Type B pancreatic cell (in vitro differentiated cells): ENCODE measurements at places on chromosomes 2 and 18.
A peak's percentile ranks its signal among the peaks of the same experiment; 100 is the strongest.

DNA sequence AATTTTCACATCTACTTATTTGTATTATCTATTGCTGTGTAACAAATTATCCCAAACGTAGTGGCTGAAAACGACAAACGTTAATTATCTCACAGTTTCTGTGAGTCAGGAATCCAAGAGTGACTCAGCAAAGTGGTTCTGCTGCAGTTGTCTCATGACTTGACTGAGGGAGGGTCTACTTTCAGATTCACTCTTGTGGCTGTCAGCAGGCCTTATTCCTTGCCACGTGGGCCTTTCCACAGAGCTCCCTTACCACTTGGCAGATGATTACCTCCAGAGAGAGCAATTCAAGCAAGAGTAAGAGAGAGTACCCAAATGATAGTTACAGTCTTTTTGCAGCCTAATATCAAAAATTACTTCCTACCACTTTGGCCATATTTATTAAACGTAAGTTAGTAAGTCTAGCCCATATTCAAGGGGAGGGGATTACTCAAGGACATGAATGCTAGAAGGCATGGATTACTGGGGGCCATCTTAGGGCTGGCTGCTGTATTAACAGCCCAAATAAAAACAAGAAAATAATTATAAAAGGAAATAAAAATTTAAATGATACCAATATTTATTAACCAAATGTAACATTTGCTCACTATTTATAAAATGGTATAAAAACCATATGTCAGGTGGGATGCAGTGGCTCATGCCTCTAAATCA, 48.7 kb upstream of the NBEAL1 start:
- H3K27ac ChIP-seq: peak overlapping the region; percentile 67
- H3K4me3 ChIP-seq: no peak overlapping the region
- DNase-seq: no peak
- H3K36me3 ChIP-seq: no peaks in the 10 kb centered on the region
- no peaks in the 10 kb centered on the region for H3K4me1 ChIP-seq

GRCh38 chr2:235934059-235934773, 234.0 kb downstream of the GBX2 start:
- H3K36me3 ChIP-seq: peaks cover 32% of the 10 kb centered on the region
- H3K27ac ChIP-seq: no peak overlapping the region

- no peaks in the 10 kb centered on the region for H3K4me1 ChIP-seq
- no peak for DNase-seq
- peaks cover 20% of the 10 kb centered on the region for H3K27me3 ChIP-seq
- no peak overlapping the region for H3K4me3 ChIP-seq
Measured at GRCh38 chr2:229141424-229142025, 129.6 kb downstream of the PID1 start.

GRCh38 chr2:127103243-127104165, 3.5 kb downstream of the BIN1 start:
- H3K4me1 ChIP-seq: peaks cover 33% of the 10 kb centered on the region
- H3K27ac ChIP-seq: no peak overlapping the region
- peak overlapping the region; percentile 39 for H3K4me3 ChIP-seq
- no peak for DNase-seq
- peaks cover 3% of the 10 kb centered on the region for H3K36me3 ChIP-seq
- peaks cover 4% of the 10 kb centered on the region for H3K27me3 ChIP-seq

DNA sequence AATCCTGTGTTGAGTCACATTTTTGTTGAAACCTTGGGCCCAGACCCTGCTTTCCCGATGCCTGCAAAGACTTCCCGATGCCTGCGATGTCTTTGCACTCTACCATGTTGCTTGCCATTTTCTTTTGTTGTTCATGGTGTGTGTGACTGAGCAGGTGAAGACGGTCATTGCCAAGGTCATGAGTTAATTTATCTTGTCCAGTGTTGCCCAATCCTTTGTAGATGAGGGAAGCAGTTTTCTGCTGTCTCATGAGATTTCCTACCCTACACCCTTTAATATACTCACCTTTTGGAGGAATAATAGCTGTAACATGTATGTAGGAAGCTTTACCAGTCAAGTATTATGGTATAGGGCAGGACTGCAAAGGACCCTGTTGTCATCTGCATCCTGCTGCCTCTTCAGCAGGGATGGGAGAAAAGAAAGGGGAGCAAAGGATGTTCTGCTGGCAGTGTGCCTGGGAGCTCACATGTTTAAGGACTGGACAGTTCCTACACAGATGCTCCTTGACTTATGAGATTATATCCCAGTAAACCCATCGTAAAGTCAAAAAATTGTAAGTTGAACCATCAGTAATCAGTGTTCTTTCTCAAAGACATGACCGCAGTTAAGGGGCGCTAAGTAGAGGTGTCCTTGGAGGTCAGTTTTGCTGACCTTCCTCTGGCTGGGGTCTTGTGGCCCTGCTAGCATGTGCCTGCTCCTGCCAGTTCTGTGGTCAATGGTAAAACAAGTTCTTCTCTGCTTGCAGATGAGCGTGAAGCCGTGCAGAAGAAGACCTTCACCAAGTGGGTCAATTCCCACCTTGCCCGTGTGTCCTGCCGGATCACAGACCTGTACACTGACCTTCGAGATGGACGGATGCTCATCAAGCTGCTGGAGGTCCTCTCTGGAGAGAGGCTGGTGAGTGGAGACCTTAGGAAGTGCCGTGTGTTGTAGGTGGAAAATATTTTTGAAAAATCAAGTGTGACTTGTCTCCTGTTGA, 124.8 kb upstream of the EML6 start:
- no peaks in the 10 kb centered on the region for H3K27me3 ChIP-seq
- peaks cover 54% of the 10 kb centered on the region for H3K4me1 ChIP-seq
- H3K36me3 ChIP-seq: peaks cover 44% of the 10 kb centered on the region

DNA sequence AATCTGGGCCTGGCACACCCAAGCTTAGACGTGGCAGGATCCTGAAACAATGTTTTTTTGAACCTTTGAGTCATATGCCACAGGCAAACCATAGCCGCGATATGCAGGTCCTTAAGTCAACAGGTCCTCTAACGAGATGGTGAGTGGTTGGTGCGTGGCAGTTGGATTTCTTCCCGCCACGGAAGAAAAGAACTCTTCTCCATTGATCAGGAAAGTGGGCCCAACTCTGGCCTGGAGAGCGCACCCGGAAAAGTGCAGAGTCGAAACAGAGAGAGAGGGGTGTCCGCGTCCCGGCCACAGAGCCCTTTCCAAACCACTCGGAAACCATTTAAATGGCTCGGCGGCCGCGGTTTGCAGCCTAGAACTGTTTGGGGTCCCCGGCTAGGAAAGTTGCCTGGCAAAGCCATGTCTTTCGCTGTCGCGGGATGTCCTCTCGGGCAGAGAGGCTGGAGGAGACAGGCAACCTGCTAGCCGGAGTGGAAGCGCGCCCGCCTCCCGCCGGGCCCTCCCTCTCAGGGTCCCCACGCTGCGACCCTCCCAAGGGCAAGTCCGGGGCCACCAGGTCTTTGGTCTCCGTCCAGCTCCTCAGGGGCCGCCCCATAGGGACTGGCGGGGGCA, 777 bp downstream of the GALNT3 start:
- peaks cover 47% of the 10 kb centered on the region for H3K27me3 ChIP-seq
- H3K4me1 ChIP-seq: peaks cover 4% of the 10 kb centered on the region
- peaks cover 3% of the 10 kb centered on the region for H3K36me3 ChIP-seq

GRCh38 chr2:70529610-70530009, 24.0 kb downstream of the TGFA start:
- H3K27ac ChIP-seq: no peak overlapping the region
- H3K4me3 ChIP-seq: no peak overlapping the region
- H3K4me1 ChIP-seq: peaks cover 25% of the 10 kb centered on the region
- no peak for DNase-seq

- H3K27ac ChIP-seq: peak overlapping the region; percentile 92
- peak overlapping the region; percentile 95 for H3K4me3 ChIP-seq
- H3K36me3 ChIP-seq: peaks cover 5% of the 10 kb centered on the region
- H3K4me1 ChIP-seq: peaks cover 23% of the 10 kb centered on the region
- no peak for DNase-seq
Measured at GRCh38 chr2:70553334-70553583, 367 bp downstream of the TGFA start.

GRCh38 chr2:78861546-78861945, 164.0 kb upstream of the REG3G start:
- no peaks in the 10 kb centered on the region for H3K36me3 ChIP-seq
- no peaks in the 10 kb centered on the region for H3K27me3 ChIP-seq
- H3K27ac ChIP-seq: no peak overlapping the region
- H3K4me1 ChIP-seq: no peaks in the 10 kb centered on the region
- no peak for DNase-seq
